ENCODE measurements at places on chromosomes 7 and 10. TPM values are rescaled to one million over a fixed set of nuclear protein-coding genes. Genes with fewer than 3 reads are reported as not detected.

VSTM4 gene
- 0.07 TPM for total RNA-seq

CFTR gene
- total RNA-seq: not detected

WDR37 gene
- 25.5 TPM for total RNA-seq

WEE2 gene
- total RNA-seq: not detected

NPSR1 gene
- total RNA-seq: not detected

SCIN gene
- 0.69 TPM for total RNA-seq

PTF1A gene
- total RNA-seq: not detected

RHOBTB1 gene
- 31.3 TPM for total RNA-seq

PHYHIPL gene
- not detected for total RNA-seq

IKZF1 gene
- 0.20 TPM for total RNA-seq

PWWP2B gene
- total RNA-seq: 11.8 TPM

CH25H gene
- total RNA-seq: not detected

GIMAP8 gene
- 67.5 TPM for total RNA-seq

AHR gene
- 29.3 TPM for total RNA-seq

LEP gene
- not detected for total RNA-seq

TMEM140 gene
- total RNA-seq: 26.5 TPM

DEPP1 gene
- 318 TPM for total RNA-seq

VAX1 gene
- total RNA-seq: not detected

HPSE2 gene
- total RNA-seq: not detected

DRGX gene
- not detected for total RNA-seq

DPCD gene
- 21.3 TPM for total RNA-seq

EBLN1 gene
- total RNA-seq: not detected

GJC3 gene
- not detected for total RNA-seq

PLXDC2 gene
- total RNA-seq: 0.53 TPM

ASAH2 gene
- total RNA-seq: 3.4 TPM

AKR1E2 gene
- 8.2 TPM for total RNA-seq

GPC2 gene
- 17.5 TPM for total RNA-seq

PON3 gene
- total RNA-seq: 3.4 TPM

ACTL6B gene
- not detected for total RNA-seq

PRR15 gene
- total RNA-seq: 4.1 TPM

ARHGAP22 gene
- 50.3 TPM for total RNA-seq

SUGCT gene
- 2.2 TPM for total RNA-seq

NUDT13 gene
- total RNA-seq: 2.3 TPM

GPR15LG gene
- not detected for total RNA-seq

ABCB4 gene
- total RNA-seq: 0.15 TPM

GTF2IRD1 gene
- 24.2 TPM for total RNA-seq

MPLKIP gene
- total RNA-seq: 40.5 TPM

FZD1 gene
- 3.2 TPM for total RNA-seq

ZSCAN21 gene
- 7.7 TPM for total RNA-seq

CACNB2 gene
- not detected for total RNA-seq

OGDHL gene
- total RNA-seq: 0.58 TPM

DENND2A gene
- not detected for total RNA-seq

KCP gene
- total RNA-seq: not detected

NKX1-2 gene
- total RNA-seq: not detected

TMEM213 gene
- not detected for total RNA-seq

TAS2R40 gene
- total RNA-seq: not detected

EXOC6 gene
- 108 TPM for total RNA-seq

FAM25A gene
- not detected for total RNA-seq

GRID2IP gene
- not detected for total RNA-seq

MYOZ1 gene
- total RNA-seq: not detected

NPFFR1 gene
- not detected for total RNA-seq

SH2D4B gene
- total RNA-seq: not detected

LLCFC1 gene
- not detected for total RNA-seq

FMC1 gene
- 12.8 TPM for total RNA-seq

LAMB1 gene
- 703 TPM for total RNA-seq

AS3MT gene
- total RNA-seq: not detected

STK31 gene
- 0.44 TPM for total RNA-seq

SYNPO2L gene
- not detected for total RNA-seq

OR6V1 gene
- total RNA-seq: not detected
